Stimulated activated CD8-positive, alpha-beta memory T cell treated with anti-CD3 and anti-CD28 coated beads, Interleukin-2, amount 100 ng/mL, for 48 hours (primary cell): ENCODE measurements at places on chromosomes 5 and 9.

DNA sequence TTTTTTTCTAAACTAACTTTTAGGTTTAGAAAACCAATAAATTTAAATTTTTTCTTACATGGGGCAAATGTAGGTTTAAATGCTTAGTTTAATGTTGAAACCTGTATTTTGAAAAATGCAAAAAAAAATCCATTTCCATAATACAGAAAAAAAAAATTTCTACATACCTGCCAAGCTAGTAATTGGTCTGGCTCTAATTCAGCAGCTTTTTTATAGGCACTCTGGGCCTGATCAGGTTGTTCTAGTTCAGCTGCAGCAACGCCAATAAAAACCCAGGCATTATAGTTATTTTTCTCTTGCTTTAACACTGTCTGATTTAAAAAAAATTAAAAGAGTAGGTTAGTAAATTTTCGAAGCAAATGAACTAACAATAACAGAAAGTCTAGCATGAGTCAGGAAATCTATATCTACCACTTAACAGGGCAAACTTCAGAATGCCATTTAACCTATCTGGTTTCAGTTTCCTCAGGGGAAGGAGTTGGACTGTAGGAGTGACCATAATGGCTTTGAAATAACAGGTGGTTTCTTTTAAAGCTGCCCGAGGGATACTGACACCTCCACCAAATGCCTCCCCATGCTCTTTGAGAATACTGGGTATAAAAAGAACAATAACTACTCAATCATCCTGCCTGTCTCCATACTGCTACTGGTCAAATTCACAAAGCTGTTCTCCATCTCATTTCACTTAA, 11.6 kb downstream of the SKIC3 start:
- DNase-seq = no peak

DNA sequence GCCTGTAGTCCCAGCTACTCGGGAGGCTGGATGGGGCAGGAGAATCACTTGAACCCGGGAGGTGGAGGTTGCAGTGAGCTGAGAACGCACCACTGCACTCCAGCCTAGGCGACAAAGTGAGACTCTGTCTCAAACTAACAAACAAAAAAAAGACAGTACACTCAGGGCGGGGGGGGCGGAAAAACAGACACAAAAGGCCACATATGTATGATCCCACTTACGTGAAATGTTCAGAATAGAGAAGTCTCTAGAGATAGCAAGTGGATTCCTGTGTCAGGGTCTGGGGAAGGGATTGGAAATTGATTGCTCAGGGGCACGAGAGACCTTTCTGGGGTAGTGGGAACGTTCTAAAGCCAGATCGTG, 9.0 kb upstream of the LCN1 start:
- no peak for DNase-seq

DNA sequence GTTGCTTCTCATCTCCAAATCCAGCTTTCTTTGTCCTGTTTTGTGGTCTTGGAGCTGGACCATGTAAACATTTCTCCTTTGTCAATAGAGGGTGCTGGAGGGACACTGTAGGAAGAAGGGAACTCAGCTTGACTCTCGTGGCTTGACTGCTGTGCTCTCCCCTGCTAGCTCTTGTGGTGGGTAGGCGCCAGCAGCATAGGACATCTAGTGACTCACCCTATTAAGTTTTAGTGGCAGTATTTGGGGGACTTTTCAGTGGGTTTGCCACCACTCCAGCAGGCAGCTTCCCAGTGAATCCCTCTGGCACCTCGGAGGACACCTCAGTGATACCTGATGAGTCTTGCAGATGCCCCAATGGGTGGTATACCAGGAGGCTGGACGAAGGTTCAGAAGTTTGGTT, 97.8 kb downstream of the TSSK1B start:
- DNase-seq = no peak

- no peak for DNase-seq
Measured at GRCh38 chr9:20302197-20302596, 320.1 kb downstream of the MLLT3 start.

DNA sequence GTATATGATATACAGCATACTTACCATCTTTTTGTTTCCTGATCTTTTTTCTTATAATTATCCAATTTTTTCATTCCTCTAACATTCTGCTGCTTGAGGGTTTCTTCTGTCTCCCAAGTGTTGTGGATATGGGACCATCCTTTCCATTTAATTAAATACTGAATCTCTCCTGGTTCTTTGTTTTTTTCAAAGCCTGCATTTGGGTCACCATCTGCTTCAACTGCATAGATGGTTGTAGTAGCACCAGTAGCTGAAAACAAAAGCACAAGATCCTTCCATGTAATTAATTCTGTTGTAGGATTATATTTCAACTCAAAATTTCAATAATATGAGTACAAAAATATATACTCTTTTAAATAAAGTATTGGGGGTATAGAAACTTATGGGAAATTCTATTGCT, 29.4 kb downstream of the CHD1 start:
- DNase-seq = no peak

GRCh38 chr9:137235424-137236237, 4.9 kb downstream of the SLC34A3 start:
- DNase-seq = no peak

GRCh38 chr9:111076519-111076918, 38.2 kb upstream of the LPAR1 start:
- no peak for DNase-seq

DNA sequence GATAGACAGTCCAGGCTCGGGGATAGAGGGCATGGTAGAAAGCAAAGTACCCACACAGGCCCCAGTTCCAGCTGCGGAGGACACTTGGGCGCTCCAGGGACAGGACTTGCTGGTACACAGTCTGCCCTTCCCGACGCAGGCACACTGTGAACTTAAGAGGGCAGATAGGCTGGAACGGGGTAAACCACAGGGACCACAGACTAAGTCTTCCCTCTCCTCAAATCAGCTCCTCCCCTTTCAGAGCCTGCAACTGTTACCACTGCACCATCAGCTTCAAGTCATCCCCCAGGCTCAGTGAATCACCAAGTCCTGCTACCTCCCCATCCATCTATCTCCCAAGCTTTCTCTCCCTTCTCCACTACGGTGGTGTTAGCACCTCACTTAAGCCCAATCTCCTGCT, 7.3 kb downstream of the GBA2 start:
- no peak for DNase-seq

DNA sequence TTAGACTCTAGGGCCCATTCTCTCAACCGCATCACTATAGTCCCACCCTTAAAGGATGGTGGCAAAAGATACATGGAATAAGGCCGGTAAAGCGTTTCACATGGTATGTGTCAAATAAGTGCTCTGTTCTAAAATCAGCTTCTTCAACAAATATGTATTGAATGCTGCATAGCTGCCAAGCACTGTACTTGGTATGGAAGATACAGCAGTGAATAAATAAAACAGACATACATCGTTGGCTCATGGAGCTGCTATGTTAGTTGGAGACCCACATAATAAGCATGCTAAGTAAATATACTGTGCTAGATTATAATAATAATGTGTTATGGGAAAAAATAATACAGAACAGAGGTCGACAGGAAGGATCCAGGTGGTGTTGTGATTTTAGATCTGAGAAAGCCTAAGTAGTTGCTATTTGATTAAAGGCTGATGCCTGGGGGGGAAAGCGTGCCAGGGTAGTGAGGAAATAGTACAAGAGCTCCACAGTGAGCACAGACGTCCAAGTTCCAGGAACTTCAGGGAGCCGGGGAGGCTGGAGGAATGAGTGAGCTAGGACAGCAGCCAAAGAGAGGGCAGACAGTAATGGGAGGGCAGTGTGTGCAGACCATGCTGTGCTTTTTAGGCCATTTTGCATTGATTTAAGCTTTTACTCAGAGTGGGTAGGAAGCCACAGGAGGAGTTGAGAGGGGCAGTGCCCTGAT, 93.7 kb downstream of the JAKMIP2 start:
- no peak for DNase-seq

DNA sequence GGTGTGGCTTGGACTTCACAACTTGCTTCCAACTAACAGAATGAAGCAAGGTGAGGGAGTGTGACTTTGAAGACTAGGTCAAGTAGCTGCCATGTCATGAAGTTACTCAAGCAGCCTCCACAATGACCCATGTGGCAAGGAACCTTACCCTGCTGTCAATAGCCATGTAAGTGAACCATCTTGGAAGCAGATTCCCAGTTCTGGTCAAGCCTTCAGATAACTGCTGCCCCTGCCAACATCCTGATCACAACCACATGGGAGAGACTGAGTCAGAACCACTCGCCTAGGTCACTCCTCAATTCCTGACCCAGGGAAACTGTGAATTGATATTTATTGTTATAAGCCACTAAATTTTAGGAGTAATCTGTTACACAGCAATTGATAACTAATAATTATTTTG, 10.9 kb downstream of the ZCCHC10 start:
- no peak for DNase-seq

GRCh38 chr5:29930316-29930715, 1263.2 kb upstream of the CDH6 start:
- no peak for DNase-seq

DNA sequence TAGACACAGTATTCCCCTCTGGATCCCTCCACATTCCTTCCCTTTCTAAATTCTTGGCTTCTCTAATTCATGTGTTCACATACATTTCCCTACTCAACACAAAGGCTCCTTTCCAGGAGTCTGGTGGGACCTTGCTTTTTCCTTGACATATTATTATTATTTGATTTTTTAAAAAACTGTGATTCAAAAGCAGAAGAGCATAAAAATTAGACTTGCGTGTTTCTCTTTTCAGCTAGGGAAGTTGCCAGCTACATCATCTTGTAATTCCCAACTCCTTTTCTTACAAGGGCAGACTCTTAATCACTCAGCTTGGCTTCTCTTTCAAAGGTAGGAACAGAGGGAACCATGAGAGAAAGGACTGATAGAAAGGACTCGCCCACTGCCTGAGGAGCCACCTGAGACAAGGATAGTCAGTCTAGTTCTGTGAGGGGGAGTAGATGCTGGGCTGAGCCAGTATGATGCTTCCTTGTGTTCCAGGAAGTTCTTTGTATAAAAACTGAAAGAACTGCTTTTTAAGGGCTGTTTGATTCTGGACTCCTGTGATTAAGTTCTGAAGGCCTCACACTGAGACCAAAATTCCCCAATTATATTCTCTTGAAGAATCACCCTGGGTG, 51.0 kb upstream of the DPYSL3 start:
- DNase-seq = no peak

- DNase-seq = no peak
Measured at GRCh38 chr5:33034777-33035176, 323.7 kb downstream of the NPR3 start.

DNA sequence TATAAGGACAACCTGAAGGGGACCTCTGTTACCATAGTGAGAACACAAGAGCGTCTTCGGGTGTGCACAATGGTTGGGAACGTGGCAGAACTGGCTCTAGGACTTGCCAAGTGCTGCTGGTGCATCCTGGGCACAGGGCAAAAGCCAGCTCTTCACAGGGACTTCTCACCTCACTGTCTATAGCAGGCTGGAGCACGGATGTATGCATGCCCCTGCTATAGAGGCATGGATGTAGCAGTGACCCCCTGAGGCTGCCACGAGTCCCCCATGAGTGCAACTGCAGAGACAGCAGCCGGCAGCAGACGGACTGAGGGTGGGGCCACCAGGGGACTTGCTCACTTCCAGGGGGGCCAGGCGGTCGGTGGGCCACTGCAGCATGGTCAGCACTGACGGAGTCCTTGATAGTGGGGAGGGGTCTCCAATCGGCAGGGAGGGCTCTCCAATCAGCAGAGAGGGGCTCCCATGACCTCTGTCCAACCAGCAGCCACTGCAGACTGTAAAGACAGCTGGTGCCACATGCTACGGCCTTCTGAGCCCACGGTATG, 64.9 kb downstream of the SEMA4D start:
- no peak for DNase-seq

GRCh38 chr5:60178101-60178500, 284.6 kb upstream of the PDE4D start:
- DNase-seq = no peak
